ENCODE measurements at places on chromosomes 3 and 15.

DNA sequence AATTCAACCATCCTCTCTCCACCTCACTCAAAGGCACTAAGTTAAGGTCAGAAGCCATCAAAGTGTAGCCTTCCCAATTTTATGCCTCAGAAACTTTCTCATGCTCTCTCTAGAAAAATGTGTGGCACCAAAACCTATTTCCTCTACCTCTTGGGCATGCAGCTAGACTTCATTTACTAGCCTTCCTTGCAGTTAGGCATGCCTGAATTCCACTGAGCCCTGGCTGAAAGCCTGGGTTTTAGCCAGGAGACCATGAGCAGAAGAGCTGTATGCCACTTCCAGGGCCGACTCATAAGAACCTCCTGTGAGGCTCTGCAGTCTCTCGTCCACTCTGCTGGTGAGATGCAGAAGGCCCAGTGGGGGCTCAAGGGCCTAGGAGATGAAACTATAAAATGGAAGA lies 145.0 kb downstream of the MYLK start:
- no peak for DNase-seq

DNA sequence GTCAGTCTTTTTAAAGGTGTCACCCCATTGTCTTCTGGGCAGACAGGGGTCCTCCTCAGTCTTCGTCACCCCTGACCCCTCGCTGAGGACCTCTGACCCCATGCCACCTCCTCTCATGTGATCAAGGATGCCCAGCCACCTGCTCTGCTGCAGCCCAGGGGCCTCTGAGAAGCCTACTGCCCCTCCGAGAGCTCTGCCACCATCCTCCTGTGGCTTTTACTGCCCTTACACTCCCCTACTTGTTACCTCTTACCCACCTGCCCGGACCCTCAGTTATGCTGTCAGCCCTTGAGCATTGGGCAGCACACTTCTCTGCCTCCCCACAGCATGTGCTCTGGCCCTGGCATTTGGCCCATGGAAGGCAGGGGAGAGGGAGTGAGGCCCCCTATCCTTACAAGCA lies 123.2 kb downstream of the LRRK1 start:
- DNase-seq = no peak

DNA sequence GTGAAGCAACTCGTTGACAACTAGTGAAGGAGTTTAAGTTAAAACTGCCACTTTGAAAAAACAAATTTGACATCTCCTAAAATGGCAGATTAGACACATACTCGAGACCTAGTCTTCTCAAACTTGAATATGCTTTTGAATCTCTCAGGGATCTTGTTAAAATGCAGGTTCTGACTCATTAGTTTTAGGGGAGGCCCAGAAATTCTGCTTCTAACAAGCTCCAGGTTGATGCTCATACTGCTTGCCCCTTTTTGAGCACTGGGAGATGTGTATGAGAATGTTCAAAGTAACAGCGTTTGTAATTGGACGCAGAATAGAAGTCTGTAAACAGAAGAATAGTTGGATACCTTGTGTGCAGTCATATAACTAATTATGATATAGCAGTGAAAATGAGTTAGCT lies 1.6 kb downstream of the C3orf38 start:
- DNase-seq = no peak

DNA sequence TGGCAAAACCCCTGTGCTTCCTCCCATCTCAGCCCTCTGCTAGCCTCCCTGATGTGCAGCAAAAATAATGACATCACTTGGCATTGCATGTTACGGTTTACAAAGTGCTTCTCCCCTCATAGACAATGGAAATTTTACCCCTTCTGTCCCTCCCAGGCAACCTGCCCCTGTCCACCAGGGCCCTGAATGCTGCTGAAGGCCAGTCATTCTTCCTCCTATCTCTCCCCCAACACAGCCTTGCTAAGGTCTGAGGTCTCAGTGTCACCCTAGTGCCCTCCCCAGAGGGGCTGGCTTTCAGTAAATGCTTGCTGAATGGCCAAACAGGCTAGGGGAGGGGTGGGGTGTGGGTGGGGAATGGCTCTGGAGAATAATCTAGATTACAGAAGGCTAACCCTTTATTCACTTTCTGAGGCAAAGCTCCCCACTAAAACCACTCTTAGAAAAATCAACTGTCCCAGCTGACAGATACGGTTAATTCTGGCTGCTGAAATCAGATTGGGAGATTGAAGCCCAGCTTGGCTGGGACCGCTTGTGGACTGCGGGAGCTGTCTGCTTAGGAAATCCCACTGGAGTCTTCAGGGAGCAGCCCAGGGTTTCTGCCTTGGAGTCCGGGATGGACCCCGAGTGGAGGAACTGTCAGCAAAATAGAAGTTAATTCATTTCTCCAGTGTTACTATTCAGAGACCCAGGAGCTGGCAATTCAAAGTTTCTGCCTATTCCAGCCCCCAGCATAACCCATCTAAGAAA lies 22.9 kb downstream of the ANP32A start:
- no peak for DNase-seq

GRCh38 chr15:97849183-97849582 lies 111.3 kb upstream of the ARRDC4 start:
- no peak for DNase-seq

DNA sequence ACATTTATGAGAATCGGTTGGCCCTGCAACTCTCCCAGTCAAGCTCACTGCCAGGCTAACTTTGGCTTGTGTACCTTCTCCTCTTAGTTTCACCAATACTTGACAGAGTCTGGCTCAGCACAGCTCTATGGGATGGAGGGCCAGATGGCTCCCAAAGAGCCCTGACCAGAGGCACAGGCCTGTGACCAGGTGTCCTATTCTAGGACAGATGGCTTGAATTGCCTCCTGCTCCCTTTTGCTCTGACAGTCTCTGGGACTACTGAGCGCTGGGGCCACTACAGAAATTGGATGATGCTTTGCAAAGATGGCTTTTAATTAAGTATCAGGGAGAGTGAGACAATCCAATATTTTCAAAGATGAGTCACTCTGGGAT lies 10.3 kb upstream of the ARID3B start:
- DNase-seq = no peak

- no peak for DNase-seq
These were observed 109.6 kb upstream of the FXR1 start for GRCh38 chr3:180802837-180803236.

GRCh38 chr3:56467801-56468183 lies 475 bp downstream of the ERC2 start:
- DNase-seq = no peak
